Liver (tissue), 10 donors: ENCODE measurements at places on chromosomes 7 and 10.

- DNase-seq, result no peak
Measured at GRCh38 chr7:33107136-33108066, 1.8 kb downstream of the RP9 start.

- DNase-seq, result no peak
Measured at GRCh38 chr7:71987200-71987767, 424.9 kb downstream of the CALN1 start.

- DNase-seq, result no peak
Measured at GRCh38 chr7:77985974-77986339, 187.4 kb downstream of the PHTF2 start.

GRCh38 chr10:124577651-124578050 is 116.0 kb downstream of the LHPP start:
- DNase-seq, result no peak

- DNase-seq, result peak; percentile 43
Measured at GRCh38 chr10:63628526-63629362, 107.5 kb downstream of the REEP3 start.
